Panc1 (cell line): ENCODE measurements at places on chromosomes 12 and 14. TPM values are rescaled to one million over a fixed set of nuclear protein-coding genes. Genes with fewer than 3 reads are reported as not detected.

The LGALS3 gene
- total RNA-seq = 146 TPM

The LIN7A gene
- not detected for total RNA-seq

The MON2 gene
- total RNA-seq = 30.1 TPM

The STAB2 gene
- total RNA-seq = not detected

The FOXN3 gene
- 8.8 TPM for total RNA-seq

The FZD10 gene
- not detected for total RNA-seq

The THAP2 gene
- 3.7 TPM for total RNA-seq

The ISM2 gene
- total RNA-seq = 2.6 TPM

The TPPP2 gene
- total RNA-seq = not detected

The C12orf56 gene
- 2.8 TPM for total RNA-seq

The BORCS5 gene
- total RNA-seq = 7.8 TPM

The ANKLE2 gene
- 88.7 TPM for total RNA-seq

The TMEM117 gene
- total RNA-seq = 5.5 TPM

The CELA1 gene
- total RNA-seq = not detected

The MYF5 gene
- not detected for total RNA-seq

The TGM1 gene
- total RNA-seq = 2.3 TPM

The DDHD1 gene
- total RNA-seq = 10.6 TPM

The MMP14 gene
- 32.9 TPM for total RNA-seq

The CLEC4E gene
- total RNA-seq = not detected

The IFNG-AS1 gene
- not detected for total RNA-seq

The ST8SIA1 gene
- 0.13 TPM for total RNA-seq

The SSTR1 gene
- not detected for total RNA-seq

The BAG5 gene
- 22.5 TPM for total RNA-seq

The TAS2R46 gene
- total RNA-seq = 0.46 TPM

The NRXN3 gene
- not detected for total RNA-seq

The C1QL4 gene
- 2.1 TPM for total RNA-seq

The LRTM2 gene
- total RNA-seq = not detected

The KRT2 gene
- total RNA-seq = 0.33 TPM

The TSPAN9 gene
- total RNA-seq = 7.7 TPM

The CLEC14A gene
- 0.10 TPM for total RNA-seq

The OS9 gene
- total RNA-seq = 186 TPM

The DTX3 gene
- 37.8 TPM for total RNA-seq

The GALNT9 gene
- 0.33 TPM for total RNA-seq

The OR6C75 gene
- not detected for total RNA-seq

The VRTN gene
- not detected for total RNA-seq

The LRRC10 gene
- not detected for total RNA-seq

The DPPA3 gene
- total RNA-seq = not detected

The OR6C2 gene
- total RNA-seq = not detected

The KRT8 gene
- 6,125 TPM for total RNA-seq

The RAD9B gene
- 0.98 TPM for total RNA-seq

The BAZ1A gene
- 27.2 TPM for total RNA-seq
